Esophagus squamous epithelium (tissue), 5 donors: ENCODE measurements at places on chromosomes 11 and 22.

GRCh38 chr11:113778111-113778910 lies 1.3 kb upstream of the CLDN25 start:
- DNase-seq, result no peak

- DNase-seq, result no peak
Measured at GRCh38 chr11:118528511-118528910, 1.2 kb downstream of the TTC36 start.

DNA sequence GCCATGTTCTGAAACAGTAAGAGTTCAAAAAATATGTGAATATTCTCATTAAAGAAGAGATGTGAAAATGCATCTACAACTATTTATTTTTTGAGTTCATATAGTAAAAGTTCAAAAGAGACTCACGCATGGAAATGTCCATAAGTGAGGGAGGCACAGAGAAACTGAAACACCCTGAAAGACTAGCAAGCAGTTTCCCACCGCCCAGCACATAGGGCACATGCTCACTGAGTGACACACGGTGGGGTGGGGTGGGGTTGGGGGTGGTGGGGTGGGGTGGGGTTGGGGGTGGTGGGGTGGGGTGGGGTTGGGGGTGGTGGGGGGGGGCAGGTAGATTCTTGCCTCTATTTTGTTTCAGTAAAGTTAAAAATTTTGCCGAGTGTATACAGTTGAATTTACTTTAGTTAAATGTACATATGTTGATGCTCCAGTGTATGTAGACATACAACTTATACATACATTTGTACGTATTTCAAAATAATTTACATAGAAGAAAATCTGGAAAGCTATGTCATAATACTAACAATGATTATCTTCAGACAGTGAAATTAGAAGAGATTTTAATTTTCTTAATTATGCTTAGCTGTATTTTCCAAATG lies 6.3 kb downstream of the CCDC34 start:
- no peak for DNase-seq

GRCh38 chr11:48101044-48101733 lies 115.4 kb upstream of the OR4B1 start:
- DNase-seq, result no peak

DNA sequence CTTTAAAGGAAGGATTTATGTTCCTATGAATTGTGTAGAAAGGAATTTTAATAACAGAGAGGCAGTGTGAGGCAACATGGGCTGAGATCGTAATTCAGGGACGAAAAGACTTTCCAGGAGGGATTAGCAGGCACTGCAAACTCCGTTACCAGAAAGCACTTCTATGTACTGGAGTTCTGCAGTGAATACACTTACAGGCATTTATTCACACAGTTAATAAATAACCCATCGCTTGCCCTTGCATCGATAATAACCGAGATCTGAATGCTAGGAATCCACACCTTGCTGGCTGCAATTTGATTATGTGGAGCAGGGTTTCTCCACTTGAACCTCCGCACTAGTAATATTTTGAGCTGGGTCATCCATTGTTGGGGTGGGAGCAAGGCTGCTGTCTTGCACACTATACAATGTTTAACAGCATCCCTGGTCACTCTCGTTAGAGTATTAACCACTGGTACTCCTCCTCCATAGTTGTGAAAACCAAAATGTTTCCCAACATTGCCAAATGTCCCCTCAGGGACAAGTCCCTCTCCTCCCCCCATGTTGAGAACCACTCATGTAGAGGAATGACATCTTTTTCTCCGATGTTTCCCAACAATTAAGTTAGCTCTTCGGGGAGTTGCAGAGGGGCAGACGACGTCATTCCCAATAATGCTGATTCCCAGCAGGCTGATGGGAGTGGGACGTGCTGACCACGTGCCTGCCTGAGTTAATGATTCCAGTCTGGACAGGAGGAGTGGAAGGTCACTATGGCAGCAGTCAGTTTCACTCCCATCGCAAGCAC lies 99.5 kb downstream of the SNX19 start:
- no peak for DNase-seq

DNA sequence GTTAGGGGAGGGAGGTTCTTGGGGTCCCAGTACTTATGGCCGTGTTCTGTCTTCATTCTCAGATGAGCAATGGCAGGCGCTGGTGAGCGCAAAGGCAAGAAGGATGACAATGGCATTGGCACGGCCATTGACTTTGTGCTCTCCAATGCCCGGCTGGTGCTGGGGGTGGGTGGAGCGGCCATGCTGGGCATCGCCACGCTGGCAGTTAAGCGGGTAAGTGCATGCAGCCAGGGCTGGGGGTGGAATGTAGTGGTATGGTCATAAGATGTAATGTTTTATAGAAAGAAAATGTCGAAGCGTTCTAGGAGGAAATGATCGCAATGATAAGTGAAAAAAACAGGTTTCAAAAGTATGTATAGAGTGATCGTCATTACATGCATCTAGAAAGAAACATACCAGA lies 9.1 kb upstream of the ATF4 start:
- DNase-seq, result no peak

- no peak for DNase-seq
Measured at GRCh38 chr22:45968003-45968650, 8.8 kb downstream of the WNT7B start.

GRCh38 chr11:64747961-64748665 lies 4.2 kb upstream of the RASGRP2 start:
- no peak for DNase-seq

GRCh38 chr11:71977743-71978418 lies 20.8 kb upstream of the IL18BP start:
- DNase-seq, result no peak

GRCh38 chr22:32515084-32515483 lies 40.5 kb downstream of the FBXO7 start:
- no peak for DNase-seq
